ENCODE measurements at places on chromosomes 6 and 20.

GRCh38 chr6:43886717-43887339 lies 116.8 kb downstream of the VEGFA start:
- DNase-seq, result no peak

DNA sequence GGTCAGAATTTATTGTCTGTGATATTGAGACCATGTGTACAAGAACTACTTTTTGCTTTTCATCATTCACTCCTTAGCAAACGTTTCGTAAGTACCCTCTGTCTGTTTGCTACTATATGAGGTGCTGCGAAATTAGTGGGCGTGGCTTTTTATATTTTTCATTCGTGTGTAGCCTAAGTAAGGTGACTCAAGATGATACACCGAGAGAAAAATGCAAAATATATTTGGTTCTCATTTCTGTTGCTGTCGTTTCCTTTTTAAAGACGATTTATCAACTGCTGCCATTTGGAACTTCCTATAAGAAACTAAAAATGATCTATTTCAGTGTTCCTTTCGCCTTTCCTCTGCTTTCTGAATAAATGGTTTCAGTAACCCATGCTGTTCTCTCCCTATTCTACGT lies 61.2 kb downstream of the VAPB start:
- DNase-seq, result no peak

DNA sequence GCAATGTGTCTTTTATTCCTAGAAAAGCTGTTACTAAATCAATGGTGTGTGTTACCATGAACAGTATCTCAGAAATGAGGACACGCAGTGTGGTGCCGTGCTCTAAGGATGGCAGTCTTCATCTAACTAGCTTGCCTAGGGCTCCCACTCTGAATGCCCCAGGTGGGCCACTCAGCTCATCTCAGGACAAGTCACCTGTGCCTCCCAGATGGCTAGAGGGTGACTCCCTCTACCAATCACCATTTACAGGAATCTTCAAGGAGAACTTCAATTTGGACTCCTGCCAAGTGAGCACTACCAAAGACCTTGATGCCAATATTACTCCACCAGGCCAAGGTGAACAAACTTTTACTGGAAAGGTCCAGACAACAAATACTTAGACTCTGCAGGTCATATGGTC lies 202.8 kb upstream of the FOXQ1 start:
- no peak for DNase-seq

- no peak for DNase-seq
Measured at GRCh38 chr6:28976677-28977076, 28.4 kb downstream of the ZNF311 start.

GRCh38 chr6:148251891-148252290 lies 90.7 kb upstream of the SASH1 start:
- no peak for DNase-seq
